ENCODE measurements at places on chromosomes 3 and 15. TPM values are rescaled to one million over a fixed set of nuclear protein-coding genes. Genes with fewer than 3 reads are reported as not detected.

- DNase-seq, result peak; percentile 18
Observed at GRCh38 chr3:36124118-36124796, 256.0 kb upstream of the STAC start.

DNA sequence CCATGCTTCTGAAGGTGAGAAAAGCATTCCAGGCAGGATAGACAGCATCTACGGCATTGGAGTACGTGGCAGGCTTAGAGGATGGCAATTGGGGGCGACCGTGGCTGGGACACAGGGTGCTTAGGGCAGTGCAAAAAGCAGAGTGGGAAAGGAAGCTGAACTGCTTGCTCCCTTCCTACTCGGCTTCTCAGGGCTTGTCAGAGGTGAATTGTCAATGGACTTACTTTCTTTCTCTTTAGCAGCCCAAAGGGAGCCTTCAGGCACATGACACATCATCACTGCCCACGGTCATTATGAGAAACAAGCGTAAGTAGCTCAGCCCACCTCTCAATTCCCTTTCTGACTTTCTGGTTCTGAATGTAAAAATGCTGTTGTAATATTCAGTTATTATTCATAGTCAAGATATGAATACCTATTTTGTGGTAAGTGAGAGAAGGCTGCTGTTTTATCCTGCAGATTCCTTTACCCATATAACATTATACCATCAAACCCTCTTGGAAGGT, 84.3 kb downstream of the KLHL25 start:
- no peak for DNase-seq

Gene ZNF385D
- total RNA-seq, result 0.44 TPM

DNA sequence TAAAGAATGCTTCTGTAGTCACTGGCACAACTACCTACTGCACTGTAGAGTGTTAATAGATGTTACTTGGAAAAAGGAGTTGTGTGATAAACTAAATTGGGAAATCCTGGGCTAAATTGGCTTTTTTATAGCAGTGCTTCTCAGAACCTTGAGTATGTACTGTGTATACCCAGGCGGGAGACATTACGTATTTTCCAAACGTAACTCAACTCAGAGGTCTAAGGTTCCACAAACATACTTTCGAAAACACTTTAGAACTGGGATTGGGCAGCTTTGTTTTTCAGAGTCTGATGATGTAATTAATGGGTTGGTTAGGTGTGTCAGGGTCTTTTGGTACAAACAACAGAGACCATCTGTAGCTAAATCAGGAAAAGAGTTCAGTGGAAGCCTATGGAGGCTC, 53.5 kb upstream of the CHST2 start:
- DNase-seq, result no peak

GRCh38 chr3:55605443-55606236, 118.5 kb upstream of the WNT5A start:
- no peak for DNase-seq

Gene TGM4
- total RNA-seq, result not detected

GRCh38 chr15:57245130-57245529, 131.2 kb upstream of the CGNL1 start:
- DNase-seq, result no peak

DNA sequence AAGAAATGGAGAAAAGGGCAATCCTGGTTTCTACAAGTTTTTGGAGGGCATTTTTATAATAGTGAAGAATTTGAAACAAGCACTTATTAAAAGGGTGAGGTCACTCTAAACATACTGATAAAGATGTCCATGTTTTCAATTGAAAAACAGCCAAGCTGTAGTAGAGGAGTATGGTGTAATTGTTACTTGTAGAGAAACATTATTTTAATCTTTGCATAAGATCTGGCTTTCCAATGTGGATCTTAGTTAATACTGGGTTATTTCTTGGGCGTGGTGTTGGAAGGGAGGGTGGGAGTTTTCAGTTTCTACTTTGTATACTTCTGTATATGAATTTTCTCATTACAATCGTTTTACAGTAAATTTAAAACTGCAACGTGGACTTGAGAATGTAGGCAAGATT, 22.8 kb downstream of the MORF4L1 start:
- DNase-seq, result no peak

- DNase-seq, result no peak
Observed at GRCh38 chr3:138567403-138567802, 26.7 kb downstream of the CEP70 start.

DNA sequence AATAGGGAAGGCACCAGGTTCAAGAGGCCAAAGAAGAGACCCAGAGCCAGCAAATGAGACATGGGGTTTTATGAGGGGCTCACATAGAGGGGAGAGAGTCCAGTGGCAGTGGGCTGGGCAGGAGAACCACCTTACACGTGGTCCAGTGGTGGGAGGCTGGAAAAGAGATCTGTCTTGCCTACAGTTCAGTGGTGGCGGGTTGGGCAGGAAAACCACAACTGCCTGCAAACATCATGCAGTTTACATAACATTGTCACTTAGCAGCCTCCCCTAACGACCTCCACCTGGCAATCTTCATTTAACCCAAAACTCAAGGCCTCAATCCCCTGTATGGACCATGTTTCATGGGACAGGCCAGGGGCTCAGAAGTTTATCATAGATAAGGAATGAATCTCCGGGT, 29.1 kb downstream of the CRYGS start:
- no peak for DNase-seq

GRCh38 chr3:152314677-152315353, 46.1 kb downstream of the MBNL1 start:
- no peak for DNase-seq

Gene ITPR1
- 1.7 TPM for total RNA-seq

GRCh38 chr3:140465988-140466387, 211.9 kb upstream of the TRIM42 start:
- no peak for DNase-seq

GRCh38 chr3:18556503-18557135, 131.5 kb upstream of the SATB1 start:
- DNase-seq, result no peak

GRCh38 chr15:49223536-49224274, 53.7 kb downstream of the GALK2 start:
- no peak for DNase-seq

DNA sequence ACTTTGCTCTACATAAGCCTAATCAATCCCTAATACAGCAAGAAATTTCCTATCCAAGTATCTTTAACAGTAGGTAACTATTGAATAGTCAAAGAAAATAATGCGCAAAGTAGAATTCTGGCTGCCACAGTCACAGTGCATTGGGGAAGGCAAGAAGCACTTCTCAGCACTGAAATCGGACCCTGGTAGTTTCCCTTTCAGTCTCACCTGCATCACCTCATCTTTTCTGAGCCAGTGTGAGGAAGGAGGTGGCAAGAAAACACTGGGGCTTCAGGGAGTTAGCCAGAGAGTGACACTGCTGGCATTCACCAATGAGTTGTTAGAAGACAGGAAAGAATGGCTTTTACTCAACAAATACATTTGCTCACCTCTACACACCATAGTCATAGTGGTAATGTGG, 8.3 kb downstream of the TRIM42 start:
- no peak for DNase-seq

Gene CHST2
- 0.36 TPM for total RNA-seq

DNA sequence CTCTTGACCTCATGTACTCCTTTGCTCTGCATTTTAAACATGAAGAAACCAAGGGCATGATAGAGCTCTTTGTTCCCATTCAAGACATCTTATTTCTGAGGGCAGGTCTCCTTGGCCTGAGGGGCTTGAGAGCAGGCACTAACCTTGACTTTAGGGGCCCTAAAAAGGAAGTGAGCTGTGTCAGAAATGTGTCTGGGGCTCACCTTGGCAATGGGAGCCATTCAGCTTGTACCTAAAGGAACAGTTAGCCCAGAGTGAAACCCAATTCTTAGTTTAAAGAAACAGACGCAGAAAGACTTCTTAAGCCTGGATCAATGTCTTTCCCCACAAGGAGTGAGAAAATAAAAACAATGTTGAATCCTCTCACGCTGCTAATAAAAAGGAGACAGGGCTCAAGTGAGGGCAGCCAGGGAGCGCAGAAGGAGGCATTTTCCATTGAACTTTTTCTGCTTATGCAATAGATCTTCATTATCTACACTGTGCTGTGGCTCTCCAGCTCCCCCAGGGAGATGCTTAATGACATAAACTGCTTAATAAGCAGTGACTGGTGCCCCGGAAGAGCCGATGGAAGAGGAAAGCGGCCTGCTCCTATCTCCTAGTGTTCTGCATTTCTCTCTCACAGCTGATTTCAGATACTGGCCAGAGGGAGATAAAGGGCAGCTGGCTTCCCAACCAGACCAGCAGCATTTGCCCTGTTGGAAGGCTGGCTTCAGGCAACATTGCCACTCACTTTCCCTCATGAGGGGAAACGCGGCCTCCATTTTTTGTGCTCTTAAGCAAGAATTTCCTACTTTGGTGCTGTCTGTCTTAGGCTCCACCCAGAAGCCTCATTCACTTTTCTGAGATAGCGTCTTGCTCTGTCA, 152.0 kb downstream of the OPA1 start:
- DNase-seq, result no peak

Gene FBXW12
- total RNA-seq, result not detected

GRCh38 chr15:32218666-32219065, 184.4 kb downstream of the GOLGA8K start:
- DNase-seq, result no peak

Gene ROPN1
- not detected for total RNA-seq

DNA sequence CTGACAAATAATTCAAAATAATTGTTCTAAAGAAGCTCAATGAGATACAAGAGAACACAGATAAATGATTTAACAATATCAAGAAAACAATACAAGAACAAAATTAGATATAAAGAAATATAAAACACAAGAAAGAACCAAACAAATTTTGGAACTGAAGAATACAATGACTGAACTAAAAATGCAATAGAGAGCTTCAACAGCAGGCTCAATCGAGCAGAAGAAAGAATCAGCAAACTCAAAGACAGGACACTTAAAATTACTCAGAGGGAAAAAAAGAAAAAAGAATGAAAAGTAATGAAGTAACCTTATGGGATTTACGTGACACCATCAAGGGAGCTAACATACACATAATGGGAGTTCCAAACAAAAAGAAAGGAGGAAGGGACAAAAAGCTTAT, 32.1 kb downstream of the CCDC54 start:
- no peak for DNase-seq

GRCh38 chr3:58198362-58198761, 12.4 kb downstream of the DNASE1L3 start:
- DNase-seq, result no peak

DNA sequence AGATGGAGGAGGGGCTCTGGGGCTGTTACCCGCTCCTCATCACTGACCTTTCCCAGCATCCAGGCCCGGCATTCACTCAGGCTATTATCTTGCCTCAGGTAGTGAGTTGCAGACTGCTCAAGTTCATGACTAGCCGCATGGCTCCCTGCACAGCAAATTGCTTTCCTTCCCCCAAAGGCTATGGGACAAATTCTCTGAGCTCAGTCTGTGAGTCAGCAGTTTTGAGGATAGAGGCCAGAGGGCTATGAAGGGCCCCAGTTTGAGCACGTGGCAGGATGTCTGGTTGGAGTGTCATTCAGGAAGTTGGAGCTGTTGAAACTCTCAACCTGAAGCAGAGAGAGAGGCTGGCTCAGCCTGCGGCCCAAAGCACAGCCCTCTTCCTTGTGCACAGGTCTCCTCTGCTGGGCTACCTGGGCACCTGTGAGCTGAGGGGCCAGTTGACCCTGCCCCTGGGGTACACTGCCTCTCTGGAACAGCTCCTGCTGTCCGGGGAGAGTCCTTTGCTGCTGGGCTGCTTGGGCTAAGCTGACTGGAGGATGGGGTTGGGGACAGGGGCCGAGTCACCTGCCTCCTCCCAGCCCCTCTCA, 7.9 kb downstream of the FAH start:
- peak; percentile 92 for DNase-seq

DNA sequence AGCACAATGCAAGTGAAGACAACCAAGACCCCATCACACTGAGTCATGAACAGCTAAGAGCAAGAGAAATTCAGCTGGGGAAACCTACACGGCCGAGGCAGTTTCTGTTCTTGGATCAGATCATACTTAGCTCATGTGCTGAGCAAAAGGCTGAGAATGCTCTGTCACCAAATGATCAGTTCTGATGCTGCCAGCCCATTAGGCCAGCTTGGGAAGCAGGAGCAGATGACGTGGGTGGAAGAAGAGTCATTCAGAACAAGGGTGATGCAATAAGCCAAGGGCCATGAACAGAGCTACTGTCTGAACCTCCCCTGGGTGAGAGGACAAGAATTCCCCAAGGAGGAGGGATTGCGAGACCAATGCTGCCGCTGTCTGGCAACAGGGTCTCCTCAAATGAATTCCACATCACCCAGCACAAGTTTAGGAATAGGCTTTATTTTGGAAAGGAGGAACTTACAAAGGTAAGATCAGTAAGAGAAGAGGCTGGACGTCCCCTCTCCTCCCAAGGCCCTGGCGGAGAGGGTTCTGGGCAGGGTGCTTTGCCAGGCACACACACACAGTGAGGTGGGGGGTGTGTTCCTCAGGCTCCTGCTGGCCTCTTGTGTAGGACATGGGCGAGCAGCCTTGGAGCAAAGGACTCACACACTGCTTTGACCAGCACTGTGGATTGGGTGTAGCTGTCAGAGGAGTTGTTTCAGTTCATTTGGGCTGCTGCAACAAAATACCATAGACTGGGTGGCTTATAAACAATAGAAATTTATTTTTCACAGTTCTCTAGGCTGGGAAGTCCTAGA, 65.6 kb upstream of the CTXND1 start:
- DNase-seq, result peak; percentile 86

- DNase-seq, result no peak
Observed at GRCh38 chr15:33011976-33012375, 182.5 kb downstream of the FMN1 start.

GRCh38 chr3:53516339-53516738, 21.9 kb downstream of the CACNA1D start:
- no peak for DNase-seq

DNA sequence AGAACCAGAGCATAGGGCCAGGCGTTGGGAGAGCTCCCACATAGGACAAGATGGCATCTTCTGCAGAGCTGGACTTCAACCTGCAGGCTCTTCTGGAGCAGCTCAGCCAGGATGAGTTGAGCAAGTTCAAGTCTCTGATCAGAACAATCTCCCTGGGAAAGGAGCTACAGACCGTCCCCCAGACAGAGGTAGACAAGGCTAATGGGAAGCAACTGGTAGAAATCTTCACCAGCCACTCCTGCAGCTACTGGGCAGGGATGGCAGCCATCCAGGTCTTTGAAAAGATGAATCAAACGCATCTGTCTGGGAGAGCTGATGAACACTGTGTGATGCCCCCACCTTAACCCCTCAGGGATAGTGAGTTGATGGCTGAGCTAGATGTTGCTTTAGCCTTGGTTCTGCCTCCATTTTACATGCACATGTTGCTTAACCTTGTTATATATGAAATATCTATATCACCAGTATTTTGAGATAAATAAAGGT, at the start of gene PYDC2:
Gene PYDC2, plus strand, starts transcription at position 51 of the 483 bp plus-strand sequence. Its CDS starts 0 bp downstream, at position 51.
- no peak for DNase-seq

- DNase-seq, result no peak
Observed at GRCh38 chr3:70112751-70113150, 113.2 kb downstream of the SAMMSON start.

GRCh38 chr15:57033715-57034439, 115.4 kb downstream of the TCF12 start:
- no peak for DNase-seq

- no peak for DNase-seq
Observed at GRCh38 chr3:37970802-37971201, 19.8 kb upstream of the VILL start.

GRCh38 chr3:102449341-102449740, 14.5 kb downstream of the ZPLD1 start:
- no peak for DNase-seq

GRCh38 chr3:123871946-123872345, 12.2 kb downstream of the MYLK start:
- DNase-seq, result no peak

- DNase-seq, result peak; percentile 100
Observed at GRCh38 chr3:123773681-123774431, 110.3 kb downstream of the MYLK start.

Gene NEIL1
- total RNA-seq, result not detected

- no peak for DNase-seq
Observed at GRCh38 chr15:85499371-85499887, 119.0 kb downstream of the AKAP13 start.
